ENCODE measurements at places on chromosomes 1 and 21.

GRCh38 chr1:166738873-166739272 is 100.4 kb upstream of the POGK start:
- DNase-seq: no peak

DNA sequence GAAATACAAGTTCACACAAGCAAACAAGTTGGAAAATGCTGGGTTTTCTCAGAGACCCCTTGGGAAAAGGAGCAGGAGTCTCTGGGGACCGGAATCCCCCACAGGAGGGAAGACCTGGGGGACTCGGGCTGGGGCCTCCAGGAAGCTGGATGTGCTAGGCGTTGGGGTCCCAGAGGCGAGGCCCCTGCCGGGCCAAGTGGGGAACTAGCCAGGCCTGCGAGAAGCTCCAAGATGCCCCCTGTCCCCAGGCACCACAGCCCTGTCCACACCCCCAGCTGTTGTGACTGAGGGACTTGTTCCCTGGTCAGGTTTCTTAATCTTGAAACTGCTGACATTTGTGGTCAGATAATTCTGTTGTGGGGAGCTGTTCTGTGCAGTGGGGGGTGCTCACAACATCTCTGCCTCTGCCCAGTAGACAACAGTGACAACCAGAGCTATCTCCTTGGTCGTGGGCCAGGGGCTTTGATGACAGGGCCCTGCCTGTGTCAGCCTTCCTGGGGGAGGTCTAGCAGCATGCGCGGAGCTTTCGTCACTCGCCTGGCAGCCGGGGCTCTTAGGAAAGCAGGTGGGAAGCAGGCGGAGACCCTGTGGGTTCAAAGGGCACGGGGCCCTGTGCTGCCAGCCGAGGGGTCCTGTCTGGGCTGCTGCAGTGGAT is 126.4 kb upstream of the ARHGEF16 start:
- no peak for DNase-seq

- DNase-seq: no peak
Observed at GRCh38 chr1:35894183-35894582, 11.2 kb downstream of the AGO1 start.

- no peak for DNase-seq
Observed at GRCh38 chr1:91897016-91897415, 11.1 kb upstream of the TGFBR3 start.

- no peak for DNase-seq
Observed at GRCh38 chr1:59947047-59947938, 20.7 kb upstream of the CYP2J2 start.

GRCh38 chr1:119966020-119966419 is 69.7 kb upstream of the ADAM30 start:
- no peak for DNase-seq

GRCh38 chr1:183390561-183390960 is 27.6 kb downstream of the NMNAT2 start:
- no peak for DNase-seq

- DNase-seq: no peak
Observed at GRCh38 chr1:89996450-89997110, 1.7 kb downstream of the ZNF326 start.

GRCh38 chr1:34268311-34268954 is 91.7 kb downstream of the C1orf94 start:
- DNase-seq: peak; percentile 32

GRCh38 chr1:234476172-234476571 is 2.8 kb downstream of the TARBP1 start:
- DNase-seq: no peak

DNA sequence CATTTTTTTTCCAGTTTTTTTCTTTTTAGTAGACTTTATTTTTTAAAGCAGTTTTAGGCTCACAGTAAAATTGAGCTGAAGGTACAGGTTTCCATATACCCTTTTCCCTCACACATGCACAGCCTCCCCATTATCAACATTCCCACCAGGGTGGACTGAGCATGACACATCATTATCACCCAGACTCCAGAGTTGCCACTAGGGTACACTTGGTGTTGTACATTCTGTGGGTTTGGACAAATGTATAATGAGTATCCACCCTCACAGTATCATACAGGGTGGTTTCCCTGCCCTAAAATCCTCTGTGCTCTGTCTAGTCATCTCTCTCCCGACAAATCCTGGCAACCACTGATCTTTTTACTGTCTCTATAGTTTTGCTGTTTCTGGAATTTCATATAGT is 3.0 kb upstream of the AIM2 start:
- DNase-seq: no peak

GRCh38 chr1:184803180-184803492 is 48.5 kb upstream of the EDEM3 start:
- no peak for DNase-seq

- peak; percentile 23 for DNase-seq
Observed at GRCh38 chr1:227317523-227318015, 723 bp downstream of the CDC42BPA start.

- DNase-seq: no peak
Observed at GRCh38 chr1:6860401-6860800, 75.1 kb downstream of the CAMTA1 start.

DNA sequence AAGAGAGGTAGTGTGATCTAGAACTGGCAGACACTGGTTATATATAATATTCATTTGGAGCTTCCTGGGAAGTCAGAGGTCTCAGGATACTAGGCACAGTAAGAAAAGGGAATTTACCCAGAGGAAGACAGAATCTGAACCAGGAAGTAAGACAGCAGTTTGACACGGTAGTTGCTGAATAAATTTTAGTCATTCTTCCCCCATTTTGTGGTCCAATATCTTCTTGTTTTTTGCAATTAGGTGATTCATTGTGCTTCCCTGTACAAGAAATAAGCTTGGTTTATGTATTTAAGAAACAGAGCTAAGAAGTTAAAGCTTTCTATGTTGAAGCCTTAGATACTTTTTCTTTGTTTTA is 1.3 kb downstream of the TMEM167B start:
- no peak for DNase-seq

GRCh38 chr1:41350055-41350378 is 11.2 kb upstream of the FOXO6 start:
- DNase-seq: no peak

DNA sequence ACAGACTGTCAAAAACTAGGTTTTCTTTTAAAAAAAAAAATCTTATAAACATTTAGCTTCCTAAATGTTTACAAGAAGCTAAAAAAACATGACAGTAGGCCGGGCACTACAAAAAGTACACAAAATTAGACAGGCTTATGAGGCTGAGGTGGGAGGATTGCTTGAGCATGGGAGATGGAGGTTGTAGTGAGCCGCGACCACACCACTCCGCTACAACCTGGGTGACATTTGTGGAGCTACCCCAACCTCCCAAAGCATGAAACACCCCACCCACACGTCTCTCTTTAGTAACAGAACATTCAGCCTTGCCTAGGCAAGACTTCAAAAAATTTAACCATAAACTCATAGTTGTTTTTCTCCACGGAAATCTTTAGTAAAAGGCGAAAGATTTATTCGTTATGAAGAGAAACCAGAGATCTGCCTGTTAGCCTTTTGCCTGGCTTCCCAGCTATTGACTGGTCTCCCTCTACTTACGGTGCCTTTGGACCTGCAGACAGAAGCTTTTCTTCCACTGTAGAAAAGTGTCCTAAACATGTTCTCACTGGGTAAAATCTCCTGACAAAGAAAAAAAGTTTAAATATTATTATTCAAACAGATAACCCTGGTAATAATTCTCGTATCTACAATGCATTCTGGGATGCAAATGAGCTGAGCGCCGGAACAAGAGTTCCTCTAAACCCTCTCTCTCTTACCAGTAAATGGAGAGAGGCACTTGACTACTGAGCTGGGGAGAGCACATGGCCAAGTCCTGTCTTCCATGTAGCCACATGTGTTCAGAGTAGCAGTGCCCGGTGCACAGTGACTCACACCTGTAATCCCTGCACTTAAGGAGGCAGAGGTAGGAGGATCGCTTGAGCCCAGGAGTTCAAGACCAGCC is 9.2 kb downstream of the RNU5D-1 start:
- no peak for DNase-seq

GRCh38 chr1:213119794-213120193 is 68.8 kb downstream of the RPS6KC1 start:
- no peak for DNase-seq

DNA sequence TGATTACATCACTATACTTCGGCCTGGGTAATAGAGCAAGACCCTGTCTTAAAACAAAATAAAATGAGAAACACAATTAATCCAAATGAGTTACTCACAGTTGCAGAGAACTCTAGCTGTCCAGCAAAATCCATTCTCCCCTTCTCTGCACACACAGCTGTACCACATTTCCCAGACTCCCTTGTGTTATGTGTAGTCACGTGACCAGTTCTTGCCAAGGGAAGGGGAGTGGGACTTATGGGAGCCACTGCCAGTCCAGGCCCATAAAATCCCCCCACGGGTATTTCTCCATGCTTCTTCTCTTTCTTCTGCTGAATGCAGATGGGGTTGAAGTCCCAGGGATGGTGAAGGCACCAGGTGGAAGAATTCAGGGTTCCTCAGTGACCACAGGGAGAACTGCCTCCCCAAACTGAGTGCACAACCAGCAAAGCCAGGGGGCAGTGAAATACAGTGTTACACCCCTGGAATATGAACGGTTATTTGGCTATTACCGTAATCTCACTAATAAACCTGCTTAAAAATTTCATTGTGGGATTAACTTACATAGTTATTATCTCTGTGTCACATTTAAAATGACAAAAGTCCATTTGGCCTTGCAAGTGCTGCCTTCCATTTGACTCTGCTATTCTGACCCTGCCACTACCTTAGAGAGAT is 85.6 kb upstream of the FMN2 start:
- DNase-seq: no peak

DNA sequence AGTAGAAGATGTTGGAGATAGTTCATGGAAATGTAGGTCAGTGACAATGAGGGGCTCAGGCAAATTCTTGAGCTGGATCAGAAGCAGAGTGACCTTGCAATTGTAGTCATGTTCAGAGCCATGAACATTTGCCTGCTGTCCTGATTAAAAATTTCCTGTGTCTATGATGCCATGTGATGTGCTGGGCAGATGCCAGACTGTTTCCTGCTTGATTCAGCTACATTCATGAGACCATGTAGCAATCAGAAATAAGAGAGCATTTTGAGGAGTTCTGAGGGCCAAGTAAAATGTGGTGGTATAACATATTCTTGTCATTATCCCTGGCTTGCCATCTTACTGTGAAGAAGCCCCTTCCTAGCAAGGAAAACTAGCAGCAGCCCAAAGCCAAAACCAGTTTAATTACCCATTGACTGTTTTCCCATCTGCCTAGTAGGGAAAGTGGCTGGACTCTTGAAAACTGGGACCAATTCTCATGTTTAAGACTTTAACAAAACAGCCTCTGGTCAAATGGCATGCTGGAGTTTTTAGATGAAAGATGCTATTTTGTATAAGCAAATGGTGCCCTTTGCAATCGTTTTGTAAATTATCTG is 118.3 kb downstream of the NOS1AP start:
- no peak for DNase-seq

DNA sequence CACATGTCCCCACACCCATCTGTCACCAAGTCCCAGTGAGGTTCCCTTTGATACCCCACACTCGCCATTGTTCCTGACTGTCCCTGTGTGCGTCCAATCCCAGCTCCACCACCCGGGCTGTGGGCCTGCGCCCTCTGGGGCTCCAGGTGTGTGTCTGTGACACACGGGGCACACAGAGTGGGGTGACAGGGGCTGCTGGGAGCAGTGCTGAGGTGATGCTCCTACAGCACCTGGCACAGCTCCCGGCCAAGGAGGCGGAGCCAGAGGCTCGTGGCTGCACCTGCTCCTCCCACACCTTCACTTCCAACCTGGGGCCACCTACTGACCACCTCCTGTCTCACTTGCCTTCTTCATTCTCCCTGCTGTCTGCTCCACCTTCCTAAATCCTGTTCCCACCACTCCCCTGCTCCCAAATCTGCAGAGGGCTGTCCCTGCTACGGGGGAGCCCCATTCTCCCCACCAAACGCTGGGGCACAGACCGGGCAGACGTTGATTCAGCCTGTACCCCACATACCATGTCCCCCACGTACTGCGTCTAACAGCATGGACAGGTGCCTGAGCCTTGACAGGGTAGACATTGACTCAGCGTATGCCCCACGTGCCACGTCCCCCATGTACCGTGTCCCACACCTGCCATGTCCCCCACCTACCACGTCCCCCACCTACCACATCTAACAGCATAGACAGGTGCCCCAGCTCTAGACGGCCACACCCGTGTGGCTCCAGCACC is 16.4 kb downstream of the WDR4 start:
- DNase-seq: no peak

DNA sequence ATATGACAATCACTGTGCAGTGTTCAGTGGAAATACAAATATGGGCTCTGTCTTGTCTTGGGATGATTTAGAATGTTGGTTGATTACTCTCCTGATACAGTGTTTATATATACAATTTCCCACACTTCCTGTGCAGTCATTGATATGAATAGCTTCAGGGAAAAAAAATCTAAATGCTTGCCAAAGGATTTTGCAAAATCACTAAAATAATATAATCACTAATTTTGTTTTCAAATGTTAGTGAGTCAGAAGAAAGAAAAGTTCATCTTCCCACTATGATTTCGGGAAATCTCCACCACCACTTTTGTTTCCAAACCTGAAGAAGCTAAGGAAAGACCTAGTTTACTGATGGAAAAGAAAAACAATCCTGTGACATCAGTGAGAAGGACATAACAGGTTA is 32.1 kb upstream of the CHRM3 start:
- DNase-seq: peak; percentile 14

DNA sequence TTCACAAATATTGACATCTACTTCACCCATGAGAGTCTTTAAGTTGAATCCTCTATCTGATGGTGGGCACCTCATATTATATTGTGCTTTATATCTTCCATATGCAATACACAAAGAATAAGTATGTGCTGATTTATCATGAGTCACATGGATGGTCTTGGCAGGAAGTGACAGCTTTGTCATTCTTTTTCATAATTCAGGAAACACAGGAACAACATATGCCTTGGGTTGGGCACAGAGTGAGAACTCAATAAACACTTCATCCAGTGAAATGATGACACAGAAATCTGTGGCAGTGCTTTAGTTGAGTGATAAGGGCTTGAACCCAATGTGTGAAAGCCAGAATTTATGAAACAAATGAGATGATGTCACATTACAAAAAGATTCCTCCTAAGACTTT is 41.2 kb downstream of the GADD45A start:
- no peak for DNase-seq

GRCh38 chr1:119674835-119675289 is 26.8 kb upstream of the ZNF697 start:
- DNase-seq: no peak

- no peak for DNase-seq
Observed at GRCh38 chr21:43781846-43782245, 5.7 kb upstream of the CSTB start.

- DNase-seq: no peak
Observed at GRCh38 chr1:231678011-231678432, 51.4 kb downstream of the DISC1 start.

- peak; percentile 9 for DNase-seq
Observed at GRCh38 chr1:33903210-33903589, 39.3 kb downstream of the HMGB4 start.
